GM13976 (cell line): ENCODE measurements at places on chromosomes 12 and 14.

- DNase-seq = no peak
Observed at GRCh38 chr12:70486588-70486987, 120.5 kb downstream of the KCNMB4 start.

DNA sequence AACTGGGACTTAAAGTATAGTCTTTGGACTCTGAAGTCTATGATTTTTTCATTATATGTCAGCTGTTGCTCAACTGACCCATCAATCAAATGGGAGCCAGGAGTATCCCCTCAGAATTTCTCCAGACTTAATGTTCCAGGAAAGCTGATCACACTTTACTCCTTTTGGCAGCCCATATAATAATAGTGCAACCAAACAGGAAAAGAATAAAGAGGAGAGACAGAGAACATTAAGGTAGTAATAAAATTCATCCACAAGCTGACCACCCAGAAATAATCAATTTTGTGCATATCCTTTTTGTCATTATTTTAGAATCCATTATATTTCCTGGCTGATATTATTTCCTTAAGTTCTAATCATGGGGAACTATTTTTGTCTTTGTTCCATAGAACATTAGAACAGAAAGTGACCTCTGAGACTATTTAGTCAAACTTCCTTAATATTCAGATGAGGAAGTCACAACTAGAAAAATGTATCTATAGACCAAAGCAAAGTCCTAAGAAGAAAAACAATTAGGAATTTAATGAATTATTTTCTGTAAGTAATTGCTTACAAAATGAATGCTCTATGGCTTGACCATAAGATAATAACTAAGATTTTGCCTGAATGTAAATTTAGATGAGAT, 238.1 kb upstream of the SEL1L start:
- DNase-seq = no peak

DNA sequence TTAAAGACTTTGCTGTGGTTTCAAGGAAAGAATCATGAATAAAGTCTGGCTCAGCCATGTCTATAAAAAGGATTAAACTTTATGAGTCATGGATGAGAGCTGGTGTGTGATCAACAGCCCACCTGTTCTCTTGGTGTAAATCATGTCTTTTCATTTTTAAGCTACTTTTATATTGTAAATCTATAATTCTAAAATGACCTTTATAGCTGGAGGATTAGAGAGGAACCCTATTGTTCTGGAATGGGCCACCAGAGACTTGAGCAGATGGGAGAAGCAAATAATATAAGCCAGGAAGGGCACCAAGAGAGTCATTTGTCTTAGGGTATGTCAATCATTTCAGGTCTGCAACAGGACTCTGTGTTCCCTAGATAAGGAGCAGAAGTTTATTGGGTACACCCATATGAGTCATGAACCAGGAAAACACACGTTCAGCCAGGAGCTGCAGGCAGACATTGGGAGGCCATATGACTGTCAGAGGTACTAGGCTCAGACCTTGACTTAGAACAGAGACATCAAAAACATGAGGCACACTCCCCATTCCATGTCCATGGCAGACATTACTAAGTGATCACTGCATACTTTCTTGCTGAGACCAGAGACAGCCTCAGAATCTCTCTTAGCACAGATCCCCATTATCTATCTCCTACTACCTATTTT, 49.3 kb downstream of the NDUFA12 start:
- no peak for DNase-seq

- no peak for DNase-seq
Observed at GRCh38 chr12:94767956-94768355, 117.6 kb upstream of the TMCC3 start.

GRCh38 chr14:73208390-73208789, 28.9 kb upstream of the PAPLN start:
- DNase-seq = no peak
